AG04450 (cell line): ENCODE measurements at places on chromosomes 5 and 9.

DNA sequence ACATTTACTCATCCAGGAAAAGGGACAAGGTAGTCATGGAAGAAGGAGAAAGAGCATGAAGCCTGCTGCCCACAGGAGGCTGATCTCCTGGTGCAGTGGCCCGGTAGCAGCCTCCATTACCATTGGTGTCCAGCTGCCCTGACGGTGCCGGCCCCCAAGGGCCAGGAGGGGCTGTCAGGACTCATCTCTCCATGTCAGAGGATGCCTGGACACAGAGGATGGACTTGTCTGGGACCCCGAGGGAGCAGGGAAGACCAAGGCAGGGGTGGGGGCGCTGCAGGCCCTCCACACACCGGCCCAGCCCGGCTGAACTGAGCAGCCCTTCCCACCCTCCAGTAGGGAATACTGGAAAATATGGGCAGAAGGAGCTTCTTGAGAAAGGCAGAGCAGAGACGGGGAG lies 52.2 kb downstream of the IRX2 start:
- DNase-seq: no peak

GRCh38 chr9:2389404-2389803 lies 232.2 kb upstream of the VLDLR start:
- DNase-seq: no peak

- no peak for DNase-seq
Observed at GRCh38 chr9:17761984-17762676, 183.3 kb downstream of the SH3GL2 start.

DNA sequence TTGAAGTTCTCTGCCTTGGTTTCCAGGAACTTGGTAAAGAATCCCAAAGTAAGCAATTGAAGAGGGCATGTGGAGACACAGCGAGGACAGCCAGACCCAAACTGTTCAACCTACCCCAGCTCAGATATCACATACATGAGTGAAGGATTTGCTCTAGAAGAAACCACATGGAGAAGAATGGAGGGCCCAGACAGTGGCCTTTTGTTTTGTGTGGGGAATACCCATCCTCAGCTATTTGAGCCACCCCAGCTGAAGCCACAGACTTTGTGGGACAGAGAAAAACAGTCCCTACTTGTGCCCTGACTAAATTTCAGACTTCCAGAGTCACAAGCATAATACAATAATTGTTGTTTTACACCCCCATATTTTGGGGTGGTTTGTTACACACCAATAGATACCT lies 387.1 kb downstream of the ZSWIM6 start:
- no peak for DNase-seq

- no peak for DNase-seq
Observed at GRCh38 chr5:151126199-151126645, 31.4 kb downstream of the ANXA6 start.

GRCh38 chr5:77876316-77876715 lies 100.2 kb upstream of the TBCA start:
- no peak for DNase-seq

GRCh38 chr9:136296434-136297015 lies 7.4 kb downstream of the CCDC187 start:
- no peak for DNase-seq

DNA sequence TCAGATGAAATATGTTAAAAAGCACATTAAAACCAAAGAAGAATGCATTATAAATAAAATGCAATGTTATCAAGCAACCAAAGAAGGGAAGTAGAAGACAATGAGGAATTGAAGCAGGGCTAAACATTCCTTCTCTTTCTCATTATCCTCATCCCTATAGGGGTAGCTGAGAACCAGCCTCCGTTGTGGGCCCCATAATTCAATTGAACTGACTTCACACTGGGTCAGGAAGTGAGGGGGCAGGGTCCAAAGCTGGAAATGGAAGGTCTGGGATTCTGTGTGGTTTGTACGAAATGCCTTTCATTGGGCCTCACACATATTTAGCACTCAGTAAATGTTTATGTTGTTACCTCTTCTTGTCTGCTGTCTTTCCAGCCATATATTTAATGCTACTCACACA lies 220.4 kb upstream of the CD180 start:
- DNase-seq: no peak

GRCh38 chr5:132110930-132111329 lies 37.3 kb downstream of the CSF2 start:
- no peak for DNase-seq

DNA sequence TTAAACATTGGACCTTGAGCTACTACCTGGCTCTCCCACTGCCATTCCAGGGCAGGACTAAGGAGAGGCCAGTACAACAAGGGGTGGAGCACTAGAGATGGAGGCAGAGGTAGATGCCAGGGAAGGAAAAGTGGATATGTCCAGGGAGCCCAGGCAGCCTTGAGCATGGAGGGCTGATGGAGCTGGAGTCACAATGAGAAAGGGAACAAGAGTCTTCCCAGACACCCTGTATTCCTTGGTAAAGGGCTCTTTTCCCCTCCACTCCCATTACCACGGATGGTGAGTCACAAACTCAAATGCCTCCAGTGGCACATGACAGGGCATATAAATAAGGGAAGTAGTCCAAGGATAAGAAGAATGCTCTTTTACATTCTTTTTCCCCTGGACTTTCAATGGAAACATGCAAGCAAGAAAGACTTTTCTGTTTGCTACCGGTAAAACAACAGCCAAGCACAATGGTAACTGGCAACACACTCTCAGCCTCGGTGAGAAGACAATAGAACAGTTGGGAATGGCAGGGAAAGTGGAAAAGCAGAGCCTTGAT lies 16.7 kb downstream of the ERAP1 start:
- no peak for DNase-seq

- no peak for DNase-seq
Observed at GRCh38 chr5:59038798-59039295, 456.0 kb downstream of the RAB3C start.

- DNase-seq: no peak
Observed at GRCh38 chr5:33488558-33489355, 48.0 kb downstream of the TARS1 start.

GRCh38 chr9:19728101-19728500 lies 60.7 kb downstream of the SLC24A2 start:
- DNase-seq: no peak

- no peak for DNase-seq
Observed at GRCh38 chr9:89532478-89532877, 34.6 kb upstream of the SEMA4D start.

GRCh38 chr9:126721564-126721981 lies 83.3 kb upstream of the ZBTB43 start:
- DNase-seq: no peak

- DNase-seq: no peak
Observed at GRCh38 chr9:16348531-16348930, 521.9 kb downstream of the BNC2 start.

DNA sequence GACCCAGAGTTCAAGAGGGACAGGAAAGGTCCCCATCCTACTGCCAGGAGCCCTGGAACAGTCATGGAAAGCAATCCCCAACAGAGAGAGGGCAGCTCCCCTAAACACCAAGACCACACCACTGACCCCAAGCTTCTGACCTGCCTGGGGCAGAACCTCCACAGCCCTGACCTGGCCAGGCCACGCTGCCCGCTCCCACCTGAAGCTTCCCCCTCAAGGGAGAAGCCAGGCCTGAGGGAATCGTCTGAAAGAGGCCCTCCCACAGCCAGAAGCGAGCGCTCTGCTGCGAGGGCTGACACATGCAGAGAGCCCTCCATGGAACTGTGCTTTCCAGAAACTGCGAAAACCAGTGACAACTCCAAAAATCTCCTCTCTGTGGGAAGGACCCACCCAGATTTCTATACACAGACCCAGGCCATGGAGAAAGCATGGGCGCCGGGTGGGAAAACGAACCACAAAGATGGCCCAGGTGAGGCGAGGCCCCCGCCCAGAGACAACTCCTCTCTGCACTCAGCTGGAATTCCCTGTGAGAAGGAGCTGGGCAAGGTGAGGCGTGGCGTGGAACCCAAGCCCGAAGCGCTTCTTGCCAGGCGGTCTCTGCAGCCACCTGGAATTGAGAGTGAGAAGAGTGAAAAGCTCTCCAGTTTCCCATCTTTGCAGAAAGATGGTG lies 31.6 kb downstream of the CD180 start:
- no peak for DNase-seq

DNA sequence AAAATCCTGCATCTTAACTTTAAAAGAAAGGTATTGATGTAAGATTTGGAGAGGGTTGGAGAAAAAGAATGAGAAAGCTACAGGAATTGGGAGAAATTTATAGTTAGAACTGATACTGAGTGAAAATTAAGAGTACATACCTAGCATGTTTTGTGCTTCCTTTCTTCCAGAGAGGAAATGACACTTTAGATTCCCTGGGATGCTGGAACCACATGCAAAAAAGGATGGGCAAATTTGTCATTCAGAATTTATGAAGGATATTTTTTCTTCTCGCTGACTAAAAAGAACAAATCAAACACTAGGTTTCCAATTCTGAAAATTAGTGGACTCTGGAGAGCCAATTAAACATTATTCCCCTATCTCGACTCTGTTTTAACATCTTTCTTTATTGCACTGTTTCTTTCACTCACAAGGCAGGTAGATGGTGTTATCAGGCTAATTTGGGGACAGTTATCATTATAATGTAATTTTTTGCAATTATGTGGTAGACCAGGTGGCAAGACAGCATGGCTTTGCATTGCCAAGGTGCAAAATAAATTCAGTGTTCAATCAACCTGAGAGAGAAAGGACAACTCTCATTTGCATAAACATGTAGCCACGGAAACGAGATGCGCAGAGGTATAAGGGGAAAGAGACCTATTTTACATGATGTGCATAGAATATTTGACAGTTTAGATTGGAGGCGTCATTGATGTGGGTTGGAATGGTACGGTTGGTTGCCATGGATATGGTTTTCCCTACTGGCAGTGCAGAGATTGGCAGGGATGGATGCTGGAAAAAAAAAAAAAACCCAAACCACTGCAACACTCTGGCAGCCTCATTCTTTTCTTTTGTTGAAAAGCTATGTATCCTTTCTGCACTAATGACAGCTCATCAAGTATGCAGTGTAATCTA lies 320.4 kb upstream of the CCNH start:
- DNase-seq: no peak

DNA sequence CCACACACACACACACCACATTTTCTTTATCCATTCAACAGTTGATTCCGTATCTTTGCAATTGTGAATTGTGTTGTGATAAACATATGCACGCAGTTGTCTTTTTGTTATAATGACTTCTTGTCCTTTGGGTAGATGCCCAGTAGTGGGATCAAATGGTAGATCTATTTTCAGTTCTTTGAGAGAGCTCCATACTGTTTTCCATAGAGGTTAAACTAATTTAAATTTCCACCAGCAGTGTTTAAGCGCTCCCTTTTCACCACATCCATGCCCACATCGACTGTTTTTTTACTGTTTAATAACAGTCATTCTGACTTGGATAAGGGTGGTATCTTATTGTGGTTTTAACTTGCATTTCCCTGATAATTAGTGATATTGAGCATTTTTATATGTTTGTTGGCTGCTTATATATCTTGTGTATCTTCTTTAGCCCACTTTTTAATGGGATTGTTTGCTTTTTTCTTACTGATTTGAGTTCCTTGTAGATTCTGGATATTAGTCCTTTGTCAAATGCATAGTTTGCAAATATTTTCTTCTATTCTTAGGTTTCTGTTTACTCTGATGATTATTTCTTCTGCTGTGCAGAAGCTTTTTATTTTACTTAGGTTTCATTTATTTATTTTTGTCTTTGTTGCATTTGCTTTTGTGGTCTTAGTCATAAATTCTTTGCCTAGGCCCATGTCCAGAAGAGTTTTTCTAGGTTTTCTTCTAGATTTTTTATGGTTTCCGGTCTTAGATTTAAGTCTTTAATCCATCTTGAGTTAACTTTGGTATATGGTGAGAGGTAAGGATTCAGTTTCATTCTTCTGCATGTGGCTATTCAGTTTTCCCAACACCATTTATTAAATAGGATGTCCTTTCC lies 82.4 kb downstream of the SH3RF2 start:
- no peak for DNase-seq

DNA sequence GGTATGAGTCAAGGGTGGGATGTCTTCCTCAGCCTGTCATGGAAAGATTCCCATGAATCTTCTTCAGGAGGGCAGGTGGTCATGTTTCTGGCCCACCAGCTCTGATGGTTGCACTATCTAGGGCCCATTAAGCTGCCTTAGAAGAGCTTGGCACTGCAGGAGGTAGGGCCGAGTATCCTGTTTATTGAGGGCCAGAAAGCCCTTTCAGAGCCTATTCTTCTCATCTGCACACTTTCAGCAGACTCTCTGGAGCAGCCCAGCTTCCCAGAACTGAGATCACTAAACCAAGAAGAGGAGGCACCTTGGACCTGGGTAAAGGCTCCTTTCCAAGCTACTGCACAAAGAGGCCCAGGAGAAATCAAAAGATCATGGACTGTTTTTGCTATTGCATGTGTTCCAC lies 146.5 kb downstream of the MTX3 start:
- no peak for DNase-seq

DNA sequence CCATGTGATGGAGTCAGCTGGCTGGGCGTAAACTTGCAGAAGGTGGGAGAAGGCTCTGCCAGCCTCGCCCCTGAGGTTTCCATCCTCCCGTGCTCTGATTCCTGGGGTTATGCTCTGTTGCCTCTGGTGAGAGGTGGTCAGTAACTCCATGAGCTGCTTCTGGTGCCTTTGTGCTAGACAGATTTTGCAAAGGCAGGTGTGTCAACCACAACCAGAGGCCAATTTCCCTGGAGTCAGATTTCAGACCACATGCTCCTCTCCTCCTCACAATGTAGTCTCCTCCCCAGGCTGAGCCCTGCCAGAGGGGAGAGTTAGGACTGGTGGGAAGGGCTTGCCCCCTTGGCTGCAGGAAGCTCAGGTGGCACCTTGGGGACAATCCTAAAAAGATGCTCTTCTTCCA lies 38.8 kb upstream of the TENT4A start:
- DNase-seq: no peak

GRCh38 chr9:84490206-84490841 lies 149.8 kb upstream of the SLC28A3 start:
- no peak for DNase-seq

- no peak for DNase-seq
Observed at GRCh38 chr5:65418661-65419060, 63.1 kb downstream of the ADAMTS6 start.

DNA sequence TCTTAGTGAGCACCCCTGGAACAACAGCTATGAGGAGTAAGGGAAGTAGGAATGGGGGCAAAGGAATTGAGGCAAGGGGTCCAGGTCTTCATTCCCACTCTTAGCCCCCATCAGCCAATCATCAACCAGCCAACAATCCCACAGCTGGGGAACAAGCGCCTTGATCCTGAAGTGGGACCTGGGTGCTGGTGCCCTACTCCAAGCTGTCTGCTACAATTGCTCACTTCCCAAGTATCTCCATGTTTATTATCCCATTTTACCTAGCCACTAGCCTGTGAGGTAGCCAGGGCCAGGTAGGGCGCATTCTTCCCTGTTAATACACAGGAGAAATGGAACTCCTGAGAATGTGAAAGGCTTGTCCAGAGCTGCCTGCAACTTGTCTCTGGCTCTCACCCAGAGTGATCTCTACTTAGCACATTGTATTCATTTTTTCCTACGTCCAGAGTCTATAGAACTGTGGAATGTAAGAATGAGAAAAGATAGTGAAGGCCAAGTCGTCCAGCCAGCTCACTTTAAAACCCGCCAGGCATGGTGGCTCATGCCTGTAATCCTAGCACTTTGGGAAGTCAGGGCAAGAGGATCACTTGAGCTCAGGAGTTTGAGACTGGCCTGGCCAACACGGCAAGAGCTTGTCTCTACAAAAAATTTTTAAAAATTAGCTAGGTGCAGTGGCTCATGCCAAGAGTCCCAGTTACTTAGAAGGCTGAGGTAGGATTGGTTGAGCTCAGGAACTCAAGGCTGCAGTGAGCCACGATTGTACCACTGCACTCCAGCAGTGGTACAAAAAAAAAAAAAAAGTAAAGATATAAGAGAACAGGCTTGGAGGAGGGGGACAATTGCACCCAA lies 6.2 kb upstream of the DNAJC18 start:
- peak; percentile 53 for DNase-seq
